Cortex of kidney (tissue), 1 donor: ENCODE measurements at places on chromosomes 2 and 18.

GRCh38 chr2:143706354-143706753, 577.1 kb downstream of the ARHGAP15 start:
- no peak for DNase-seq

DNA sequence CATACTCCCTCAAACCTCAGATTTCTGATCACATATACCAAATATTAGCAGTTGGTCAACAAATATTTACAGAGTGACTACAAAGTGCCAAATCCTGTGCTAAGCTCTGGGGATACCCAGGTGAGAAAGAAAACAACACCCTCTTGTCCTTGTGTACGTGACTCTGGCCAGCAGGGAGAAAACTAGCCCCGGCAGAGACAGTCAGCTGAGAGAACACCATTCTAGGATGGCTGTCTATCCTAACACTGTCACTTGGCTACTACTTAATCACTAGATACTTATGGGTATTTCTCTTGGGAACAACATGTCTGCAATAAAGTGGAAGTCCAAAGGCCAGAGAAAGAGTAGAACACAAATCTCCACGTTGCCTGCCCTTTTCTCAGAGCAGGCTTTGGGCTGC, 57.9 kb upstream of the CD226 start:
- DNase-seq: no peak

DNA sequence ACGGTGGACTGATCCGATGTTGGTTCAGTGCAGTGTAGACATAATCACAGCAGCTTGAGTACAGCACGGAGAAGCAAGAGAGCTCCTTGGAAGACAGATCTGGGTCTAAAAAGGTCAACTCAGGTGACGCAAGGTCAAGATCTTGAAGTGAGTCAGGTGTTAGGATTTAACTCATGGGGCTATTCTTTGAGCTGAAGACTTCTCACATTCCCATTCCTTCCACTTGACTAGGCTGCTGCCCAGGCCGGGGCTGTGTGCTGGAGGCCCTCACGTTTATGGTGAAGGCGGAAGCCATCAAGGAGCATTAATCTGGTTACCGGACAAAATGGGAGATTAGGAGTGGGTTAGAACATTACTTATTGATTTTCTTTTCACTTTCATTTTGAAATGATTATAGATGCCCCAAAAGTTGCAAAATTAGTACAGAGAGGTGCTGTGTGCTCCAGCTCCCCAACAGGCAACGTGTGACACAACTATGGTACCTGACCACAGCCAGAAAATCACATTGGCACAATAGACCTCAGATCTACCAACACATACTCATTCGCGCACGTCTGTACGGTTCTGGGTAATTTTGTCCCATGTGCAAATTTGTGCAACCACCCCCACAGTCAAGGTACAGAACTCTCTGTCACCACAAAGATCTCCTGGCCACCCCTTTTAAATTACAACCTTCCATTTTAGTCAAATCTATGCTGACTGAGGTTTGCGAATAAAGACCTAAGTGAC, 77.6 kb upstream of the SEC11C start:
- no peak for DNase-seq

DNA sequence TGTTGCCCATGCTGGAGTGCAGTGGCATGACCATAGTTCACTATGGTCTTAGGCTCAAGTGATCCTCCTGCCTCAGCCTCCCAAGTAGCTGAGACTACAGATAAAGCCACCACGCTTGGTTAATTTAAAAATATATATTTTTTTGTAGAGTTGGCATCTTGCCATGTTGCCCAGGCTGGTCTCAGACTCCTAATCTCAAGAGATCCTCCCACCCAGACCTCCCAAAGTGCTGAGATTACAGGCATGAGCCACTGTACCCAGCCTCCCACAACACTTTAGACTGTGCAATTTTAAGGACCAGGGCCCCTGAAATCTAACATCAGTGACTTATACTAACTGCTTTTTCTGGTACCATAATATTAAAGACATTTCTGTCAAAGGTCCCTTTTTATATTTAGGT, 5.2 kb downstream of the TXNDC2 start:
- no peak for DNase-seq

DNA sequence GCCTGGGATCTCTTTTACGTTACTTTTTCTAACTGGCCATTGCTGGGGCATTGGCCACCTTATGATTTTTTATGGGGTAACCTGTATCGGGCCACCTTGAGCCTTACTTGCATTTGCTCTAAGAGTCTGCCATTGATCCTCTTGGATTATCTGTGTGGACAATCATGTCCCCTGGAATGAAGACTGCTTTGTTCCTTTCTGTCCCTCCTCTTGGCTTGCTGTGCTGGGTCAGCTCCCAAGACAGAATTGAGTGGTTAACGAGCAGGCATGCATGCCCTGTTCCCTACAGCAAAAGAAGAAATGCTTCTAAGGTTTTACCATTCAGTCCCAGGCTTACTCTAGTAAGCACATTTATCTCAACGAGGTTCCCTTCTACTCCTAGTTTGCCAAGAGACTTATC, 46.3 kb downstream of the MAL start:
- DNase-seq: no peak

GRCh38 chr2:29780906-29781305, 140.5 kb downstream of the ALK start:
- no peak for DNase-seq

DNA sequence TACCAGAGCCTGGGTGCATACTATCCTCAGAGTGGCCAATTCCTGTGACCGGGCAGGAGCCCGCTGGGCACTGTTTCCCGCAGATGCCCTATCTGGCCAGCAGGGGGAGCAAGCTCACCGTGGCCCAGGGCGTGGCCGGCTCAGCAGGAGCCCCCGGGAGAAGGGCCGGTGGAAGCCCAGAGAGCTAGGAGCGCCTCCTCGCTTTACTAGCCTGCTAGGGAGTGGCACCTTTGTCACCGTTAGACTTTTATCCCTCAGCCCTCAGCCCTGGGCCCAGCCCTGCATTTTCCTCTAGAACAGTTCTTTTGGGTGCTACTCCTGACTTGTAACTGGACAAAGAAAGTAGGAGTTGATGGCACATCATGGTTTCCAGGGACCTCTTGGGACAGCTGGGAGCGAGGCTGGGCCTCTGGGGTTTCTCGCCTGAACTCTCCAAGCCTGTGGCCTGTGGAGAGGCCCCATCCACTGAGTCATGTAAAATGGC, 24.0 kb downstream of the TMEM177 start:
- peak; percentile 11 for DNase-seq

GRCh38 chr2:11032396-11032795, 120.7 kb downstream of the KCNF1 start:
- DNase-seq: no peak

DNA sequence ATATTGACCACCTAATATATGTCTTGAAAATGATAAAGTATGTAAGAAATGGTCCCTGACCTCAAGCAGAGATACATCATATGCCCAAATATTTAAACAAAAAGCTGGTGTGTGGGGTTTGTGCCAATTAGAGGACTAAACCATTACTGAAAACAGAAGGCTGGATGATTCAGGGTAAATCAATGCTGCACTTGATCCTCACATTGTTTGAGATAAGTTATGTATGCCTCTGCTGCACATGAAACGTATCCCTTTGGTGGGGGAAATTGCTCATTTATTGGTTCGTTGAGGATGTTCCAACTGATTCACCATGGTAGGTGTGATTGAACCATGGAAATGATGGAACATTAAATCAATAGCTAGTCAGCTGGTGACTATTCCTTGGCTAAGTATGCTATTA, 24.7 kb upstream of the DARS1 start:
- DNase-seq: no peak

GRCh38 chr18:79587779-79588635, 91.6 kb upstream of the CTDP1 start:
- no peak for DNase-seq

DNA sequence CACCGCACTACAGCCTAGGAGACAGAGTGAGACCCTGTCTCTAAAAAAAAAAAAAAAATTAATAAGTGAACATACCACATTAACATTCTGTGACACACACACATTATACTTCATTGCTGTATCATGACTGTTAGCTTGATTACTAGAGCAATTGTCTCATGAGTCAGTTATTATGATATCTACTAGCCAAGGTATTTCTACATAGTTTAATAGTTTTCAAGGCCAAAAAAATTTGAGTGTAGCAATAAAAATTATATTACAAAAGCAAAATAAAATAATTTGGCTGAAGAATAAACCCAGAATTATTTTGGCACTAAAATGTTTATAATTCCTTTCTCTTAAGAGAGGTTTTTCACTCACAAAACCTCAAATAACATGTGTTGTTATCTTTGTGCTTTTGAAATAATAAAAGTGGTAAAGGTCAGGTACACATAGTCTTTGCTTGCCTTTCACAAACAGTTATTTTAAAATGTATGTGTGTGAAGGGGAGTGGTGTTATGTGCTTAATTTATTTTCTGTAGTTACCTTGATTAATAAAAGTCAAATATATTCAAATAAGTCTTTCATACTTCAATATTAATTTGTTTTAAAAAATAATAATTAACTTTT, 136.9 kb upstream of the SPOPL start:
- DNase-seq: no peak

GRCh38 chr2:134468776-134469175, 214.9 kb downstream of the MGAT5 start:
- no peak for DNase-seq

GRCh38 chr18:79603321-79604204, 76.0 kb upstream of the CTDP1 start:
- no peak for DNase-seq

DNA sequence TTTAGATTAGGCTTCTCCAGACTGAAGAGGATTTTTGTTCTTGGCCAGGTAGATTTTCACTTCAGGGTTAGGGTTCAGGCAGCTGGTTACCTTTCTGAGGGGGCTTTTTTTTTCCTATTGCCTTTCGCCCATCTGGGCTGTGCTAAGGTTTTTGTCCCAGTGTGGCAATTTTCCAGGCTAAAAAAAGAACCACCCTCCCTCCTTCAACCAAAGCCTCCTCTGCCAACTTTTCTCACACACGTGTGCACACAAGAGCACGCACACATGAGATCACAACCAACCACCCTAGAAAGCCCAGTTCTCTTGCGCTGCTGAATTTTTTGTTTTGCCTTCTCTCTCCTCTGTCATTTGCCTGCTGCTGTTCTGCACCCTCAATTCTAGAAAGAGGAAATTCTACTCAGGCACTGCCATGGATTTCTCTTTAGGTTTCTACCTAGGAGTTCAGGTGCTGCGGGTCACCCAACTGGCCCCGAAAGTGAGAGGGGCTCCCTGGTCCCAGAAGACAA, 8.5 kb upstream of the CXCR4 start:
- DNase-seq: no peak

DNA sequence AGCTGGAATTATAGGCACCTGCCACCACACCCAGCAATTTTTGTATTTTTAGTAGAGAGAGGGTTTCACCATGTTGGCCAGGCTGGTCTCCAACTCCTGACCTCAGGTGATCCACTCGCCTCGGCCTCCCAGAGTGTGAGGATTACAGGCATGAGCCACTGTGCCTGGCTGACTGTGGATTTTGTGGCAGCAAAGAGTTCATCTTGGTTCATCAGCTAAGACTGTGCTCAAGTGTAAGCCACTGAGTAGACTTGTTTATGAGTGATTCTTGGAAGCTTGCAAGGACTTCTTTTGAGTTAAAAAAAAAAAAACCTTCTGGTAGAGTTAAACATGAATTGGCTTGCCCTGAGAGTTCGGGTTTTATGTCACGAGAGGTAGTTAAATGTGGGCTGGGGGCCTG, 34.7 kb downstream of the CD8B start:
- no peak for DNase-seq

GRCh38 chr2:203498161-203498560, 36.9 kb downstream of the RAPH1 start:
- no peak for DNase-seq

DNA sequence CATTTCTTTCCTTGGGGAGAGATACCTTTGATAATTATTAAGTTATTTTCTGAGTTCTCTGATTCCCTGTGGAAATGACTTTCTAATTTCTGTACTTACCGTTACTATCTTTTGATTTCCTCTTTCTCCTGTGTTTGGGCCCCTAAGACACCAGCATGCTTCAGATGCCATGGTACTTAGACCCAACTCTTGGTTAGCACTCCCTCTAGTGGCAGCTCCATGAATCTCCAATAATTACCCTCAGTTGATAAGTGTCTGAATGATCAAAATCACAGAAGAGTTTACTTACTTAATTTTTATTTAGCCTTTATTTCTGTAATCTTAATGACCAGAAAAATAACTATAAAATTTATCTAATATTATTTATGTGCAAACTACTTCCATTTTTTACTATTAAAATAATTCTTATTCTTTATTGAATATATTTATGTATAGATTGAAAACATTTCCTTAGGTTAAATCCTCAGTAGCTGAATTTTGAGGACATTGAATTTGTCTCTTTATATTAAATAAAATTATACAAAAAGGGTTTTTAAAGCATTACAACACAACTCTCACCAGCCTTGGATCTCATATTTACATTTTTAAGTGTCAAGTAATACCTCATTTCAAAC, 300.4 kb downstream of the KCNS3 start:
- DNase-seq: no peak

DNA sequence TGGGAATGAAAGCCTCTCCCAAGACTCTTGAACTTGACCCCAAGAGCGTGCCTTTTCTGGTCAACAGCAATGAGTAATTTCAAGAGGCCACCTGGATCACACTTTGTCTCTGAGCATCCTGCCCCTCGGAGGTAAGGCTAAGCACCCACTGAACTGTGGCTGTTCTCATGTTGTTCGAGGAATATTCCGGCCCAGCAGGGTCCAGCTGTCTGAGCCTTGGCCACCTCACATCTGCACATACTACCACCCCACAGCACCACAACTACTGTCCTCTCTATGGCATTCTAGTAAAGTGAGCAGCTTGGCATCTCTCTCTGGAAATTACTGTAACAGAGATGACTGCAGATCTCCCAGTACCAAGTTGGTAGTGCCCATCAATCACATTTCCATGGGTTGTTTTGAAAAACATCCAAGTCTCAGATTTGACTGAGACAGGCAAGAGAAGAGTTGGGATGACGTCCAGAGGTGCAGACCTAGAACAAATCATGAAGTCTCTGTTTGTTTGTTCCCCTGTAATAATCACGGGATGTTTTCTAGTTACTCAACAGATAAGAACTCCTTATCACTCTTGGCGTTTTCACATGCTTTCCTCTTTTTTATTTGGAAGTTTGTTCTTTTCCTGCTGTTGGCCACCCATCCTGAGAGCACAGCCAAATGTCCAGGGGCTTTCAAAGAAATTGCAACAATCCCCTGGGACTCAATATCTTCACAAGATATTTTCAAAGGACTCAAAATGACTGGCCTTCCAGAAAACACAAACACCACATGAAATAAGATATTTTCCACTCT, 336.0 kb upstream of the TNP1 start:
- no peak for DNase-seq
